ENCODE measurements at places on chromosomes 1 and 21.

DNA sequence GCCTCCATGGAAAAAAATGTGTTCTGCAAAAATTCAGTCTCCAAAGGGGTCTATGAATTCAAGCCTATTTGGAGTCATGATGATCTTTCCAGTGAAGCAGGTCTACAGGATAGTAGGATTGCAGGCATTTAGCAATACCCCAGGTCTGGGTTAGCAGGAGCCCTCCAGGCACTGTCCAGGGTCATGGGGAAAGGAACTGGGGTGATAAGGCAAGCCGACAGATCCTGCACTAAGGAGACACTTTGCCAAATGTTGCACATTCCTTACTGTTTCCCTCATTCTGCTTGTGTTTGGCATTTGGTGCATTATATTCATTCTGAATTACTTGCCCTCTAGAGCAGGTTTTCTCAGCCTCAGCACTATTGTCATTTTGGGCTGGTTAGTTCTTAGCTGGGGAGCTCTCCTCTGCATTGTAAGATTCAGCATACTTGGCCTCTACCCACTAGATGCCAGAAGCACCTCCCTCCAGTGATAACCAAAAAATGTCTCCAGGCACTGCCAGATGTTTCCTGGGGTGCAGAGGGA is 333.3 kb upstream of the PLXNA2 start:
- no peak for DNase-seq

DNA sequence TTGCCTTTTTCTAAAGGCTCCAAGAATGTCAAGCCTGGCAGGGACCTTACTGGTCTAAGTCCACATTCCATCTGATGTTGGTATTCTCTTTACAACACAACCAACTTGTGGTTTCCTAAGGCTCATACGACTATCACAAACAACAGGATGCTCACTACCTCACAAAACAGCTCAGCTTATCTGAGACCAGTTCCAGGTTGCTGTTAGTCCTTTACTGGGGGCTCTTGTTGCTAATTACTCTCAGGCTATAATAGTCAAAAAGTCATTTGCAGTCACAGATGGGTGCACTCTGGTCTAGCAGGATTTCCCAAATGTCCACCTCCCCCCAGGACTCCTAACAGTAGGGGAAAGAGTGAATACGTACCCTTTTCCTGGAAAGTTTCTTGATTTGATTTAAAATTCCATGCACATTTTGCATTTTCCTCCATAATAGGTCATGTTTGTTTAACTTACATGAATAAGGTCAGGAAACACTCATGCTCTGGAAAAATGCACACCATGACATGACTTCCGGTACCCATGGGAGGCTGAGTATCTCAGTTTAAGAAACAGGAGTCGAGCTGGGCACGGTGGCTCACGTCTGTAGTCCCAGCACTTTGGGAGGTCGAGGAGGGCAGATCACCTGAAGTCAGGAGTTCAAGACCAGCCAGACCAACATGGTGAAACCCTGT is 16.0 kb downstream of the LCK start:
- no peak for DNase-seq

DNA sequence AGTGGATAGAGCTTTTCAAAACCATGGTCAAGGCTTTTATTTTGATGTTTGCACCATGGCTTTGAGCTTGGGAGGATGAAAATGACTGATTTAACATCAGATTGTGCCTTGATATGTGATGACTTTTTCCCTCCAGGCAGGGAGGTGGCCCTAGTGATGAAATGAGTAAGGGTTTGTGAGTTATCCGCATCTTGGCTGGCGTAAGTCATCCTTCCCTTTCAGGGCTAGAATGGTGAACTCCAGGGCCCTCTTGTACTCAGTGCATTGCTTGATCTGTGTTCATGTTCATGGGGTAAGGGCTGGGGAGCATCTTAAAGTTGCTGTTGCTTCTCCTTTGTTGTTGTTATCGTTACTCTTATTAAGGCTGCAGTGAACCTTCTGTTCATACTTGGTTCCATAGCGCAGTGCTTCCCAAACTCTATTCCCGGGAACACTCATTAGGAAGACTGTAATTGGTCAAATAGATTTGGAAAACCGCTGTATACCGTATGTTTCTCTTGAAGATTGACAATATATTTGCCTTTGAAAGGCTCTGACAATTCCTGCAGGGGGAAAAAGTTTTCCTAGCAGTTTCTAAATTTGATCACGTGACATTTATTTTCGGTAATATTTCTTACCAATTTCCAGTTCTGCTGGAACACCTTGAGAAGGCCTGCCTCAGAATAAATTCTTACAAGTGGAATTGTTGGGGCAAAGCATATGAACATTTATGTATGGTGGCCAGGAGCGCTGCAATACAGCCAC is 23.1 kb downstream of the GPR137B start:
- DNase-seq: no peak

DNA sequence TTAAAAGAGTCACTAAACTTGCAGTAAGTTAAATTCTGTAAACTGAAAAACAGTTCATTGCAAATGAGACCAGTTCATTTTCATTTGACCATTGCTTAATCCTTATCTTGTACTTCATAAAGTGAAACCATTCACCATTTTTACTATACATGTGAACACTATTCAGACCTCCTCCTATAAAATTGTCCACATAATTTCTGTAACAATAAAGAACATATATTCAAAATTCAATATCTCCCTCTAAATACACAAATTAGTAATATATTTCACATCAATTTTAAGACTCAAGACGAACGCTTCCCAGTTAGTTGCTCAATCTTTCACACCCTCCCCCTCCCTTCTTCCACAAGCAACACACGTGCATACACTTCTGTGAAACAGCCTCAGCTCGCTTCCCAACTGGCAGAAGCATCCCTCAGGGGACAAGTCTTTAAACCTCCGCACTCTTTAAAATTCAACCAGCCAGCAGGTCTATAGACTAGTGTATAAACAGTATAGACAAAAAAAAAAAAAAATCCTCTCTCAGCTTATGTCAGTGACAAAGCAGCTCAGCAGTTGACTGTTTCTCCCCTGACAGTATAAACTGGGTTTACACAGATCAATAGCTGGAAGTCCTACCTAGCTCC is 99.6 kb downstream of the DENND1B start:
- no peak for DNase-seq

GRCh38 chr1:232090816-232091215 is 464.2 kb downstream of the DISC1 start:
- no peak for DNase-seq

- DNase-seq: no peak
Measured at GRCh38 chr1:1355416-1355815, 2.9 kb downstream of the MXRA8 start.

GRCh38 chr1:71116729-71117128 is 35.9 kb upstream of the ZRANB2 start:
- DNase-seq: no peak

- DNase-seq: no peak
Measured at GRCh38 chr21:46077674-46078101, 20.2 kb upstream of the COL6A2 start.

DNA sequence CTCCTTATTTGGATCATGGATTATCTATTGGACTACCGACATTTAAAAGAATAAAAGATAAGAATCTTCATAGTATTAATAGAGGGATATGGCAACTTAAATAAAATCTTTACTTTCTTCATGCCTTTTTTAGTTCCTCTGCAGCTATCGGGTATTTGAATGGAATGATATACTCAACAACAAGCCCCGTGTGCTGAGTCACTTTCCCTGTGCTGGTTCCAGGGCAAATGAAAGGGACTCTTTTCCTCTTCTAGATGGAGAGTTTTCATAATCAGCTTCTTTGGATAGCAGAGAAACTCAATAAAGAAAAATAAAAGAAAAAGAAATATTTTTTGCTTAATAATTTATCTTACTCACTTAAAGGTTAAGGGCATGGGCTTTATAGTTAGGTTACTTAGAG is 213.7 kb downstream of the LRRC40 start:
- no peak for DNase-seq

DNA sequence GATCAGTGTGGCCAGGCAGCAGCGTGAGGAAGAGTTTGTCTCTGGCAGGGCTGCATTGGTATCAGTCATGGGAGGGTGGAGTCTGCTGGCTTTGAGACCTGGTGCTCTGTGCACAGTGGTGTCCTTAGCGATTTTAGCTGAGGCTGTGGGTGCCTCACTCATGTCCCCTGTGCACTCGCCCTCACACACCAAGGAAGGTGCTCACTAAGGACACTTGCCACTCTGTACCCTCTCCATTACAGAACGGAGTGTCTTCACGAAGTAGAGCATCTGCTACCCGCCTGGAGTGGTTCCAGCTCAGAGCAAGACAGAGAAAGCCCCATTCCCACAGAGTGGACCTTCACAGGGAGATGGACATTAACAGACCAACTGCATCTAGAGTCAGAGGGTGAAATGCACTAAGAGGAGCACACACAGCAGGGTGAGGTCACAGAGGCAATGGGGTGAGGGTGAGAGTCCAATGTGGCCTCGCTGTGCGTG is 117.9 kb downstream of the MATN1 start:
- DNase-seq: no peak

DNA sequence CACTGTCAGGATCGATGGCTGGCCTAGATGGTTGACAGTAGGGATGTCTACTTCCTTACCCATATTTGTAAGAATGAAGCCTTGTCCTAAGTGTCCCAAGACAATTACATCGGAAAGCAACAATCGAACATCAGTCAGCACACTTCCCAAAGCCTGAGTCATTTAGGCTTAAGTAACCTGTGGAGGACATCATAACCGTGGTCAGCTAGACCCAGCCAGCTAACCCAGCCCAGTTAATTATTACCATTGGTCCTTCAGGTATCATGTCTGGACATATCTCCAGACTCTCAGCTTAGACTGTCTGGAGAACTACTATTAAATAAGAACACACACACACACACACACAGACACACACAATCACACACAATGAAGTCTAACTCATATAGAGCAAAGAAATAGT is 264.7 kb downstream of the TRABD2B start:
- DNase-seq: no peak

- DNase-seq: no peak
Measured at GRCh38 chr1:30005972-30006619, 717.3 kb downstream of the MATN1 start.

DNA sequence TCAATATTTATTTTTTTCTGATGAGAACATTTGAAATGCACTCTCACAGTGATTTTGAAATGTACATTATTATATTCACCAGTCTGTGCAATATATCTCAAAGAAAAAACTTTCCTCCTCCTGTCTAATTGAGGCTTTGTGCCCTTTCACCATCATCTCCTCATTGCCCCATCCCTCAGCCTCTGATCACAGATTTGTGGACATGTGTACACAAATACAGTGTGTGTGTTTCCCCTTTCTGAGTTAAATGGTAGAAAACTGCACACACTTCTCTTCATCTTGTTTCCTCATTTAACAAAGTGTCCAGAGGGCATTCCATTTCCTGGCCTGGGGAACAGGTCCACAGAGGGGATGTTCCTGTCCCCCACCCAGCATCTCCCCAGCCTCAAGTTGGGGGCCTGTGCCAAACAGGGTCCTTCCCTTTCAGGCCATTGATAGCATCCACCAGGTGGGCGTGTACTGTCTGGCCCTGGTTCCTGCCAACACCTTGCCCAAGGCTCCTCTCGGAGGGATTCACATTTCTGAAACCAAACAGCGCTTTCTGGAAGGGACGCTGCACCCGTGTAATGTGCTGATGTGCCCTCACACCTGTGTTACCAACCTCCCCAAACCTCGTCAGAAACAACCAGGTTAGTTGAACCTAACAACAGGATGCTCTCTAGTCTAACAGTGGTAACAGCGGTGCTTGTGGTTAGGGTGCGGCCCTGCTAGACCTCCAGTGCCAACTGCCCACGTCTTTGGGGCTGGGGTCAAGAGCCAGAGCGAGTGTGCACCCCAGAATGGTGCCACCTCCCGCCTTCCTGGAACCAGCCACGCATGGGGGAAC is 54.6 kb downstream of the S100B start:
- no peak for DNase-seq

DNA sequence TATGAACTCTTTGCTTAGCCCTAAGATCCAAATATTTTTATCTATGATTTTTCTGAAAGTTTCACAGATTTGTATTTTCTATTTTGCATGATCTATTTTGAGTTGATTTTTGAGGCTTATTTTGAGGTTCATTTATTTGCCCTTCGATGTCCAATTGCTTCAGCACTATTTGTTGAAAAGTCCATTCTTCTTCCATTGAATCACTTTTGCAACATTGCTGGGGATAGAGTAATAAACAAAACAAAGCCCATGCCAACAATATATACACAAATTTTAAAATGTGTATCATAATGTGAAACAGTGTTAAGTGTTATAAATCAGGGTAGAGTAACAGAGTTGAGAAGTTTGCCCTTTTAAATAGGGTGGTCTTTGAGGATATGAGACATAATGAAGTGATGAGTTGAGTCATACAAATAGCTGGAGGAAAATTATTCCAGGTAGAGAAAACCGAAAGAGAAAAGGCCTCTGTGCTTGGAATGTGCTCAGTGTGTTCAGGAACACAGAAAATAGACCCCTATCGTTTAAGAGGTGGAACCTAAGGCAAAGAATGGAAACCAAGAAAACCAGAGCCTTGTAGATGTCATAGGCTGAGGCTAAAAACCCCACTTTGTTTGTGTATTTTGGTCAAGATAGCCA is 172.7 kb upstream of the NR5A2 start:
- DNase-seq: no peak

DNA sequence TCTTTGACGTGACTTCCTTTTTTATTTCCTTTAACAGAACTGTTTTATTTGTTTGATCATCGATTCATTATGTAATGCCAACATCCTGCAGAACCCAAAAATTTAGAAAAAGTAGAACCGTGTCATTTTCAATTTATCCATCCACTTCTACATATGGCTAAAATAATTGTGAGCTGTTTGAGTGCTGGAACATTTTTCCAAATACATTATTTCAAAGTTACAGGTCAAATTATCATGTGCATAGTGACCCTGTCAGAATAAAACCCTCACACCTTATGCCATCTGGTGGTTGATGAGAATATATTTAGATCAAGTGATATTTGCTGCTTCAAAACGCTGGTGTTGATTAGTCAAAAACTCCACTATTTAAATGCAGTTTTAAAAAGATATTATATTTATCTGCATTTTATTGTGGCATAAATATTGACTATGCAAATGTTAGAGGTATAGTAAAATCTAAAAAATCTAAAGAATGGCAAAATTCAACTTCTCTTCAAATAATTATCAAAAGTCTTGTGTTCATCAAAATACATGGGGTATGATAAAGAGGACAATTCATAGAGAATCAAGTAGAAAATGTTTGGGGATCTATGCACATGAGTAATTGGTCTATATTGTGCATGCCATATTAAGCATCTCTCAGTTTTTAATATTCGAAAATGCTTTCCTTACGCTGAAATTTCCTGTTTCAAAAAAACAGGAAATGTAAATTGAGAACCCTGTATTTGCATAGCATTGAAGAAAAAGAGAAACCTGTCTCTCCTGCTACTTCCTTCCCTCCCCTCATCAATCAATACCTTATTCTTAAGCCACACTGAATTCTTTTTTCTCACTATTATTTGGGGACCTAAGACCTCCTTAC is 39.7 kb downstream of the UBE2U start:
- DNase-seq: peak; percentile 33

GRCh38 chr1:163974120-163974519 is 584.9 kb upstream of the PBX1 start:
- DNase-seq: no peak

Measured in HFF-Myc (cell line).